ENCODE measurements at places on chromosomes 7 and 10.

- DNase-seq, result no peak
These were observed 134.0 kb downstream of the PTPRN2 start for GRCh38 chr7:158453663-158454062.

DNA sequence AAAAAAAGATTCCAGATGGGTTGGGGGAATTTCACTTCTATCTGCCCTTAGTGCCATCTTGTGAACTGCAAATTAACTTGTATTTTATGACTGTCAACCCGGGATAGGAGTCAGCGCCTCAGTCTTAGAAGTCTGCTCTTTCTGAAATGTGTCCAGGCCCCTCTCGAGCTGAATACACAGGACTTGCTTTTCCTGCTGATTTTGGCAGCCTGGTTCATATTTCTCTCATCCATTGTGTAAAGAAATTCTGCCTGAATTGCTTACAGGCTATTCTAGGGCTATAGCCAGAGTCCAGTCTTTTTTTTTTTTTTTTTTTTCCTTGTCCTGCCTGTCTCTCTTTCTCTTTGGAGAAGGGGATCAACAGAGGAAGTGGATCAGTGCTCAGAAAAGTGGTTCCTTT lies 24.6 kb downstream of the GATA3 start:
- DNase-seq, result no peak

DNA sequence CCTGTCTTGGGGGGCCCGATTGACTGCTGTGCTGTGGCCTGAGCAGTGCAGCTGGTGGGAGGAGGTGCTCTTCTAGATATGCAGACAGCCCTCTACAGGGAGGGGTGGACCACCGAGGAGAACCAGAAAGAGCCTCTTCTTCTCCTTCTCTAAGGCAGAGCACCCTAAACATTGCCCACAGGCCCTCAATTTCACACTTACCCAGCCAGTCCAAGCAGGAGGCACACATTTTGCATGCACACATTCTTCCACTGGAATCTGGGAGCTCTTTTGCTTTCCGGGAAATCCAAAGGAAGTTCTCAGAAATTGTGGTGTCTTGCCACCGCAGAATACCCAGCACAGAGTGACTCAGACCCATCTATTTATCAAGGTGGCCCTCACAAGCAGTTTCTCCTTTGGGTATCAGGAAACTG lies 45.8 kb downstream of the EEPD1 start:
- DNase-seq, result no peak

- DNase-seq, result no peak
These were observed 77.9 kb downstream of the PARP12 start for GRCh38 chr7:139984642-139985539.

GRCh38 chr7:106778656-106779250 lies 86.3 kb upstream of the PIK3CG start:
- DNase-seq, result no peak

GRCh38 chr10:53403688-53404087 lies 631.1 kb upstream of the MBL2 start:
- no peak for DNase-seq

GRCh38 chr10:14089556-14090292 lies 241.0 kb downstream of the FRMD4A start:
- no peak for DNase-seq

DNA sequence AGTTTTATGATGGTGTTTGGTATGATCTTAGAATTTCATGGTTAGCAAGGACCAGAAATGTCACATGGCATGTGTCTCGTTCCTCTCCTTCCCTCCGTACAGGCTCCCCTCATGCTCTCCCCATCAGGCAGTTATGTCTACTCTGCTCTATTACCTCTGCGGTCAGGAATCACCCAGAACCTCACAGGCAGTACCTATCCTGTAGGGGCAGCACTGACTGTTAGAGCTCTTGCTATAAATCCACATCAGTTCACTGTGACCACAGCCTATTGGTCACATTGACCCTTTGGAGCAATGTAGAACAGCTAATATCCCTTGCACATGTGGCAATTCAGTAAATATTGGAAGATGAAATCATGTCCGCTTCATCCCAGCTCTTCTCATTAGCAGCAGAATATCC lies 151.8 kb downstream of the WNT2 start:
- DNase-seq, result no peak

DNA sequence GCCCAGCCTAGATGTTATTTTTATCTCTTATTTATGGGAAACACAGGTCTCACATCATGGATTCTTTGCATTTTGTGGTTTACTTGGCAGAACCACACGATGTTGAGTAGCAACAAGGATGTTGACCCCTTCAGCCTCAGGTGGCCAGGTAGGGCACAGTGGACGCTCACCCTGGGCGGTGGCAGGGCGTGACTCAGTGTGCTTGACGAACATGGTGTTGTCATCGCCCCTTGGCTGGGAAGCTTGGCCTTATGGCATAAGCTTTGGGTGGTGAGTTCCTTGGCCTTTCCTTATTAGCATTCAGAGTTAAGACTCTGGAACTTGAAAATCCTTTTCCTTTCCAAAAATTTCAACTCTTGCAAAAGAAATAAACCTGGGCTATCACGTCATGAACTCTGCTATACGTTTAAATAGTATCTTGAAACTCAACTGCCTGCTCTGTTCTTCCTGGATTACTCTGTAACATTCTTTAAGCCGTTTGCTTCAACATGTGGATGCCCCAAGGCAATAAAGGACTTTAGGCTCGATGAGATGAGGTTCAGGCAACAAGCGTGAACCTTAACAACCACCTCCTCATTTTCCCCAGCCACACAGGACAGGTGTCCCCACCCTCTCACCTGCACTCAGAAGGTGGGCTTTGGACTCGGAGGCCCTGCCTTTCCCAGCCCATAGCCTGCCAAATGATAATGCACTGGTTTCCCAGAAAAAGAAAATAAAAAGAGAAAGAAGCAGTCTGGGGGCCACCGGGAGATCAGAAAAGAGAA lies 22.5 kb upstream of the ECHDC3 start:
- no peak for DNase-seq

GRCh38 chr10:77836299-77836820 lies 90.2 kb downstream of the DLG5 start:
- peak; percentile 57 for DNase-seq

DNA sequence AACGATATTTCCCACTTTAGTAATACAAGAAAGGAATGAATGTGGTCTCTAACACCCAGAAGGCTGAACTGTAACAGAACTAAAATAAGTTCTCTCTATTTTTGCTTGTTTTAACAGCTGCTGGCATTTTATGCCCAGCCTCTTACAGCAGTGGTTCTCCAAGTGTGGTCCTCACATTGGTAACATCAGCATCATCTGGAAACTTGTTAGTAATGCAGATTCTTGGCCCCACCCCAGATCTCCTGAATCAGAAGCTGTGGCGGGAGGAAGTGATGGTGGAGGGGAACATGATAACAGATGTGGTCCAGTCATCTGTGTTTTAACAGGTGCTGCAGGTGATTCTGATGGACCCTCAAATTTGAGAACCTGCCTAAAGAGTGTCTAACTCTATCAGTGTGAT lies 170.1 kb downstream of the TMEM26 start:
- DNase-seq, result peak; percentile 19

DNA sequence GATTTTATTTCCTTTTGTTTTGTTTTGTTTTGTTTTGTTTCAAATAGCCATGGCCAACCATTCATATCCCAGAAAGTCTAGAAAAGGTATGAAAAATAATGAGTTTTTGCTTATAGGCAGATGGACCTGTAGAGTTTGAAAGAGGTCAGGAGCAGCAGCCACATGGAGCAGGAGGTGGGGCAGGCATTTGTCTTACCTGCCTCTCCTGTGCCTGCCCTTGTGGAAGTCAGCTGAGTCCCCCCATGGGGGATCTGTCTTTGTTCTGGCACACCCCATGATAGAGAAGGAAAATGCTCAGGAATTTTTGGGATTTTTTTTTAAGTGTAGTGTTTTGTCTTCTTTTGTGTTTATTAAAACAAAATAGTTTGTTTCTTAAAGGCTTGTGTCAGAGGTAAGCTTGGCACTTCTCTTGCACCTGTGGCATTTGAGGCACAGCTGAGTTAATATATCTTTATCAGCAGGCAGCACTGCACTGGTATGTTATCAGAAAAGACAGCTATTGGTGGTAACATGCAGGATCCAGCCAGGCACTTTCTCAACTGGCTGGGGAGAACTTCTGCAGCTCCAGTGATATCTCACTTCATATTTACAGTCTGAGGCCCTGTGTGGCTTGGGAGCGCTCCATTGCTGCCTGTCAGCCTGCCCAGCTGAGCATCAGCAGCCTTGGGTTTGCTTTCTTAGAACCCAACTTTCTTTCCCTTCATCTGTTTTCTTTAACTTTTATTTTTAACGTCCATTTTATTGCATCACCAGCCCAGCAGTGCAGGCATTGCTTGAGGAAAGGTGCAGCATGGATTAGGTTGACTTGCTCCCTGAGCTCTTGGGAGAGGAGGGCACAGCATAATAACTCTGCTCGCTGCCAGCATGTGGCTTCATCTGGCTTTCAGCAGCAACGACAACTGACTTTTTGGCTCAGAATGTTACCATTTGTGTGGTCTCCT lies 44.4 kb downstream of the LRRC4 start:
- no peak for DNase-seq

DNA sequence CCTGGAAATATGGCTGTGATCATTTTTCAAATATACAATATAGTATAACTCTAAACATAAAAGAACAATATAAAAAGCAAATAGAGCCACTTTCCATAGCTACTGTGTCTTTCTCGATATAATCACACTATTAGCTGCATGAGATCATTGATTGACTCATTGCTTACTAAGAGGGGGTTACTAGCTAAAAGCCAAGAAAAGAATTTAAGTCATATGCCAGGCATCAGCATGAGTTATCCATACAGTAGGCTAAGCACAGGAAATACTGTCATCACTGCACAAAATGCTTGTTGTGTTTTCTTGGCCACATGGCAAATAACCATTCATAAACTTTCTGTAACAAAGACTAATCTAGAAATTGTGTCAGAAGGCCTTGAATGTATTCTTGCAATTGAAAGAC lies 18.8 kb upstream of the ABCB5 start:
- DNase-seq, result no peak

- no peak for DNase-seq
These were observed 26.3 kb upstream of the SH3PXD2A start for GRCh38 chr10:103881416-103882284.

DNA sequence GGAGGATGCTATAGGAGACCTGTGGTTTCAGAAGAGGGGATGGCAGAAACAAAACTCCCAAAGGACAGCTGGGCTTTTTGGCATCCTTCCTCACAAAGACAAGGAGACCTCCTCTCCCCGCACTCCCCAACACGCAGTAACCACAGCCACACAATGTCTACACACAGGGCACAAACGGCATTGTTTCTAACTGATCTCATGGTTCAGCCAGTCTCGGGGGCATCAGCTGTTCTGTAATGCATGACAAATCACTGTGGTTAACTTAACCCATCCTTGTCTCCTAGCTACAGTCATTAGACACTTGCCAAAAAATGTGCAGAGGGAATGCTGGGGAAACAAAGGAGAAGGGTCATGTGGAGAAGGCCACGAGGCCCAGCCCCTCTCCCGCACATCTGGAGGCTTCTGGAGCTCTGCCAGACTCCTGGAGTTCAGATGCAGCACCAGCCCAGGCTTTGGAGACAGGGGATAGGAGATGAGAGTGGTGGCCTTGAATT lies 7.6 kb upstream of the ADAMTS14 start:
- peak; percentile 12 for DNase-seq

- DNase-seq, result no peak
These were observed 388.9 kb downstream of the TNS3 start for GRCh38 chr7:47192978-47193377.

GRCh38 chr10:123381224-123381623 lies 227.0 kb downstream of the BUB3 start:
- no peak for DNase-seq

GRCh38 chr10:28680358-28680752 lies 3.0 kb downstream of the BAMBI start:
- no peak for DNase-seq
